ENCODE measurements at places on chromosomes 1 and 21.

DNA sequence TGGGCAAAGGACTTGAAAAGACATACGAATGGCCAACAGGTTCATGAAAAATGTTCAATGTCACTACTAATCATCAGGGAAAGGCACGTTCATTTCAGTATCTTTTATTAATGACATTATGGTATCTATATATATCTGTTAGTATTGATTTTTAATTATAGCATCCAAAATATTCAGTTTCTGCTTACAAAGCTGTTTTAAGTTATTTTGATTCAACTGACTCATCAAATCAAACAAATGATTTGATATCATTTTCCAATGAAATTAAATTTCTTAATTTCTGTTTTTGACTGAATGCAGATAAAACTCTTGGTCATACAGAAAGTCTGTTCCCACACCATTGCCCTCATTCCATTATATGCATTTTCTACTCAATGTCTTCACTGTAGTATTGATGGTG lies 315.9 kb downstream of the PDE4B start:
- no peak for DNase-seq

DNA sequence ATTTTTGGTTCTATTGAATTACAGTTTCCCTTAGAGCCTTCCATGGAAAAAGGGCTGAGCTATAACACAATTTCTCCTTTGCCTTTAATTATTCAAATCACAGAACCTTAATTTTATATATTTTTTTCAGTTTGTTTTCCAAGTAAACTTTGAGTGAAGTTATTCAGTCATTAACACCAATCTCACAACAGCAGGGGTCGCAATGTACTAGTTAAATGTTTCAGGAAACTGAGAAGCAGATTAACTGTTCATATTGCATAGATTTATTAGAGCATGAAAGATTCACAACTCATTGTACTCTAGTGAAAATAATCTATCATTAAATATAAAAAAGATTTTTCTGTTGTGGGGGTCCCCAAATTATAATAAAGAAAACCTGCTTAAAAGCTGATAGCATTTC lies 64.1 kb downstream of the KIFAP3 start:
- DNase-seq: no peak

DNA sequence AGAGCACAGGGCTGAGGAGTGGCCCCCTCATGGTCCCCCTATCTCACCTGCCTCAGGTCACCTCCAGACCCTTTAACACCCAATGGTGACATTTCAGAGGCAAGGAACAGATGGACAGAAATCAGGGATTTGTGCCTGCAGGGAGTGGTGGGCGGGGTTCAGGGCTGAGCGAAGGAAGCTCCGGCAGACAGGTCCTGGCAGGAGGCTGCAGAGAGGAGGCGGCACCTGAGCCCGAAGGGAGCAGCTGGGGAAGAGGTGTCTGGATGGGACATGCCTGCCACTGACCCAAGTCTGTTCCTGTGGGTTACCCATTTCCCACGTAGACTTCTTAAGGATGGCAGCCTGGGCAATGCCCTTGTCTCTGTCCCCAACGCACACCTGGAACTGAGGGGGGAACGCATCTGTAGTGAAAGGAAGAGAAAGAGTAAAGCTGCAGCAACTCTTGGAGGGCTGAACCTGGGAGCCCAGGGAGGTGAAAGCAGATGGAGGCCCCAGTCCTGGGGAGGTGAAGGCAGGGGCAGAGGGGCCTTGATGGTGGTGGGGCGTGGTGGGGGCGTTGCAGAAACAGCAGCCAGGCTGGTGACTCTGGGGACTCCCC lies 61.6 kb upstream of the ADARB1 start:
- no peak for DNase-seq

GRCh38 chr21:42231756-42232155 lies 12.8 kb downstream of the ABCG1 start:
- DNase-seq: no peak

DNA sequence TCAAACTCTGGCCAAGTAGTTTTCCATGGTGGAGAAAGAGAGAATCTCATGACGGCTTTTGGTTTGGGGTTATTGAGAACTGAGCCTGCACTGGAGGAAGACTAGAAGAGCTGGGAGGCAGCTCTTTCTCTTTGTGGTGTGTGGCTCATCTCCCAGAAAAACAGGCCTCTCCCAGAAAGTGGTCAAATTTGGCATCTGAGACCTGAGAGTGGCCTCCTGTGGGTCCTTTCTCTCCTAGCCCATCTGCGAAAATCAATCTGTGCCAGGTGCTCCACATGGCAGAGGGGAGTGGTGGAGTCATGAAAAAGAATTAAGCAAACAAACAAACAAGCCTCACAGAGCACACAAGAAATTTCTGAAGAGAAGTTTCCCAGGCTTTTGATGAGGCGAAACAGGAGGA lies 305.0 kb downstream of the ST6GALNAC3 start:
- DNase-seq: no peak

DNA sequence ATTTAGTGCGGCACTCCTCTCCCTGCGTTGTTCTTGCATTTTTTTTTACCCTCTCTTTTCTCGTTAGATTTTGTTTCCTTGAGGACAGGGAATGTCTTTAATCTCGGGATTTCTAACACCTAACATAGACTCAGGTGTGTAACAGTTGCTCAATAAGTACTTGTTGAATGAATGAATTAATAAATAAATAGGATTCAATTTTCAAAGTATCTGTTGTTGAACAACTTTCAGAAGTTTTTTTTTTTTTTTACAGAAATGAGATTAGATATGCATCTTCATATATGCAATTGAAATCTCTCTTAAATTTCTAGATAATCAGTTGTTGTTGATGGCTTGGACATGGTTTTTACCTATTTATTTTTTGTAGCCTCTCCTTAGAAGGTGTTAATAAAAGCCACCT lies 83.1 kb downstream of the ROR1 start:
- DNase-seq: no peak

- no peak for DNase-seq
Observed at GRCh38 chr1:145961425-145962156, 2.8 kb downstream of the ANKRD34A start.

GRCh38 chr1:185284116-185284515 lies 32.9 kb downstream of the IVNS1ABP start:
- no peak for DNase-seq

- no peak for DNase-seq
Observed at GRCh38 chr1:58592522-58593134, 15.6 kb upstream of the TACSTD2 start.

GRCh38 chr21:42593007-42593814 lies 60.2 kb upstream of the PDE9A start:
- peak; percentile 40 for DNase-seq

- DNase-seq: peak; percentile 11
Observed at GRCh38 chr1:177181631-177182291, 11.0 kb downstream of the BRINP2 start.

DNA sequence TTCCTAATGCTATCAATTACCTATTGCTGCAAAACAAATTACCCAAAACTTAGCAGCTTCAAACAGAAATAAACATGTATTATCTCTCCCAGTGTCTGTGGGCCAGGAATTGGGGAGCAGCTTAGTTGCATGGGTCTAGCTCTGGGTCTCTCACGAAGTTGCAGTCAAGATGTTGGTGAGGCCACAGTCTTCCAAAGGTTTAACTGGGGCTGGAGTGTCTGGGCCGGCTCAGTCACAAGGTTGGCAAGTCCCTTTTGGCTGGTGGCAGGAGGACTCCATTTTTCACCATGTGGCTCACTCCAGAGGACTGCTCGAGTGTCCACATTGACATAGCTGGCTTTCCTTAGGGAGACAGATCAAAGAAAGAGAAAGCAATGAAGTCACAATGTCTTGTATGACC lies 5.0 kb upstream of the LRP8 start:
- DNase-seq: no peak

DNA sequence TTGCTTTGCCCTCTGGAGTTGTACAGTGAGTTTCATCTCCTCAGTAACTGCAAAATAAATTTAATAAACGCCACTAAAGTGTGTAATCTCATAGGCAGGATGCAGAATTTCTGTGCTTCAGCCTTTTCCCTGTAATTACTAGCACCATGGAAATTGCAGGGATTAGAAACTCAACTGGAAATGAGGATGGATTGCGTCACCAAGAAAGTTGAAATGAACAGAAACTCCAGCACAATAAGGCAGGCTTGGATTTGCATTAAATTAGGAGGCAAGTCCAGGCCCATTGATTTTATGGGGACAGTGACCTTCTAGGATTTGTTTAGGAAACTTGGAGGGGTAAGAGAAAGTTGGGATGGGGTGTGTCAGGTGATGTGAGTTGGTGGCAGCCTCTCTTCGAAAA lies 197.5 kb downstream of the PTPRU start:
- no peak for DNase-seq

DNA sequence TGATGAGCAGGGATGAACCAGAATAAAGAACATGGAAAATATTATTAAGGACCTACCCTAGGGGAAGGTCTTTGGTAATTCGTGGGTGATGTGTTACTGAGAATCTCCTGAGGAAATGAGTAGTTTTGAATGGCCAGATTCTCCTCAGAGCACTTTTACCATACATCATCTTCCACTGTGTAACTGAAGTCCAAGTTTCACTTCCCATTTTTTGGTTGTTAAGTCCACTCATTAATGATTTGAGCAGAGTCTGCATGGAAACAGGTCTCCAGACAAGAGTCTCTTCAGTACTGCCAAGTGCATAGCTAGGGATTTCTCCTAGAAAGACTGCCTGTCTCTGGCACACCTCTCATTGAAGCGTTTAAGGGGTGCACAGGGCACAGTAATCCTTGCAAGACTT lies 48.7 kb upstream of the PCP4 start:
- no peak for DNase-seq

GRCh38 chr1:109618661-109619575 lies 498 bp downstream of the GNAT2 start:
- no peak for DNase-seq

- no peak for DNase-seq
Observed at GRCh38 chr1:29590583-29591565, 354.6 kb downstream of the PTPRU start.

- DNase-seq: no peak
Observed at GRCh38 chr1:172733815-172734214, 74.9 kb downstream of the FASLG start.

DNA sequence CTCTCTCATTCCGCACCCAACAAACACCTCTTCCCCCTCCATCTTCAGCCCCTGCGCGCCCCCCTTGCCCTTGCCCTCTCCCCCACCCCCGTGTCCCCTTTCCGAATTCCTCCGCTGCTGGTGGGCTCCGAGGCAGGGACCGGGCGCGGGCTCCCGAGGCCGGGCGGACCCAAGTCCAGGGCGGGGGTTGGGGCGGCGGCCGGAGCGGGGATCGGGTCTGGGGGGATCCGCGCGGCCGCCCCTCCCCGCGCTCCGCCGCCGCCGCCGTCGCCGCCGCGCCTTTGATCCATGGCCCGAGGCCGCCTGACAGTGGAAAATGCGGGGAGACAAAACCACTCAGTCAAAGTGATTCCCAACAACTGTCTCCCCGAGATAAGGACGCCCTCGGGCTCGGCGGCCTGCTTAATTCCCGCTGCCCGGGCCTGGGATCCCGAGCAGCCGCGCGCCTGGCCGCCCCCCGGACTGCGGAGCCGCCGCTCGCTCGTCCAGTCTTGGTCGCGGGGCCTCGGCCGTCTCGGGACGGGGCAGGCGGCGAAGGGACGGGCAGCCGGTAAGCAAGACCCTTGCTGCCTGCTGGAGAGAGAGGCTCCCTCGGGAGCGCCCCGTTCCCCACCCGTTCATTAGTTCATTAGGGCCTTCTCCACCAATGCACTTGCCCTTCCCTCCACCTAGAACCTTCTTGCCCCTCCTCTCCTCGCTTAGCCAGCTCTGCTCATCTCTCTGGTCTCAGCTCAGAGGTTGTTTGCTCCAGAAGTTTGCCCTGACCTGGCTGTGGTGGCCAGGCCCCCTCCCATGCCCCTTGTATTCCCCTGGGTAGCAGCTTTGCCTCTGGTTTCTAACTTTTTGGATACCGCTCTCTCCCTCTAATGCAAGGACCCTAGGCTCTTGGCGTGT lies 86.4 kb downstream of the PAX7 start:
- no peak for DNase-seq

- peak; percentile 57 for DNase-seq
Observed at GRCh38 chr1:160795951-160796383, at the start of gene LY9. LY9 (plus strand) TSS chr1:160796174; CDS start chr1:160796188, 14 bp downstream.

DNA sequence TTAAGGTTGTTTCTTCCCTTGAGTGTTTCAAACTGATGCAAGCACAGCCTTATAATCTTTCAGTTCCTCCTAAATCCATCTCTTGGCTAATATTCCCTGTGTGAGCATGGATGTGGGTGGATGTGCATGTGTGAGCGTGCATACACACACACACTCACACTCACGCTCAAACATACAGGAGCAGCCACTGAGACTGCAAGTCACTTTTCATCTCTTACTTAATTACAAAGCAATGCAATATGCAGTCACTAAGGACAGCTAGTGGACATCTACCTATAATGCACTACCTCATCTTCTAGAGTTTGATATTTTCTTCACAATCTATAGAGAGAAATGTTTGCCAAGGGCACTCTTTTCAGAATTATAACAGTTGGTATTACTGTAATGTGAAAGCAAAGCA lies 1.4 kb downstream of the ESRRG start:
- no peak for DNase-seq

DNA sequence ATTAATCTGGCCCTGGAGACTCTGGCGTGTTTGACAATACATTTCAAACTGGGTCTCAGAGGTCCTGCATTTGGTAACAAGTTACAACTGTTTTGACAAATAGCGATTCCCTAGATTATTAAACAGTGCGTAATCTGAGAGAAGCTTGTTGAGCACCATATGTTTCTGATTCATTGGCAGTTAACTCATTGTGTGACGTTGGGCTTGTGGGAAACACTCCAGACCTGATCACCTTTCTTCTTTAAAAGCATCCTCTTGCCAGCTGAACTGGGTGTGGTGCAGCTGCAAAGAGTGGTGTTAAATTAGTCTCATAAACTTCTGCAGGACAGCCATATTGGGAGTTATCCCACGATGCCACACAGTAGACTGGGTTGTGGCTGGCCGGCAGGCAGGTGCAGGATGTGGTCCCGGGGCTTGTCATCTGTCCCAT lies 82.7 kb downstream of the CDC7 start:
- no peak for DNase-seq

- no peak for DNase-seq
Observed at GRCh38 chr21:16324630-16325029, 594.8 kb downstream of the USP25 start.

- DNase-seq: no peak
Observed at GRCh38 chr1:115706587-115707425, 61.7 kb downstream of the CASQ2 start.

DNA sequence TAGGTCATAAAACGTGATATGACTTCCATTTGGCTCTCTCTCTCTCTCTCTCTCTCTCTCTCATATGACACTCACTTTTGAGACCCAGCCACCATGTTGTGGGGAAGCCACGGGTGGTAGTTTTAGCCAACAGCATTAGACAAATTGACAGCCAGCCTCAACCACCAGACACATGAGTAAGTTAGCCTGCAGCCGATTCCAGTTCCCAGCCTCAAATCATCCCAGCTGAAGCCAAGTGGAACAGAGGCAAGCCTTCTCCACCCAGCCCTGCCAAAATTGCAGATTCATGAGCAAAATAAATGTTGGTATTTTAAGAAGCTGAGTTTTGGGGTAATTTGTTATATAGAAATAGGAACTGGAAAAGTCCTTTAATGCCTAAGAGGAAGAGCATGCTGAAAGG lies 98.0 kb upstream of the DNAH14 start:
- DNase-seq: no peak

Measured in stimulated activated CD4-positive, alpha-beta T cell treated with anti-CD3 and anti-CD28 coated beads, TNF-alpha, amount 100 ng/mL, for 48 hours (primary cell).